NCI-H1105 (cell line): ENCODE measurements at places on chromosomes 3 and 15.

GRCh38 chr3:119557877-119558269, 1.5 kb downstream of the CD80 start:
- no peak for DNase-seq

DNA sequence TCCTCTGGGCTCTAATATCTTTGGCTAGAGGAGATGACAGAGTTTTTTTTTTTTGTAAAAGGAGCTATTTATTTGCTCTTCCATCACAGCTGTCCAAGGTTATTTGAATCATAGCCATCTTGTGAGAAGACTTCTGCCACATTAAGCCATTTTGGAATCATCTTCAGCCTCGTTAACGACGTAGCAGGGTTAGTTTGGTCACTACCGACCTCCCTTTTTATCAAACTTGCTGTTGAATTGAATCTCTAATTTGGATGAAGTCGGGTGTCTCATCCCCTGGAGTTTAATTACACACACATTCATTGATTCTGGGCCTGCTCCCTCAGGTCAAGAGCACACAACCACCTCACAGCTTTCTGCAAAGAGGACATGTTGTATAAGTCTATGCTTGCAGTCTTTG, 238.7 kb downstream of the CPNE4 start:
- no peak for DNase-seq

DNA sequence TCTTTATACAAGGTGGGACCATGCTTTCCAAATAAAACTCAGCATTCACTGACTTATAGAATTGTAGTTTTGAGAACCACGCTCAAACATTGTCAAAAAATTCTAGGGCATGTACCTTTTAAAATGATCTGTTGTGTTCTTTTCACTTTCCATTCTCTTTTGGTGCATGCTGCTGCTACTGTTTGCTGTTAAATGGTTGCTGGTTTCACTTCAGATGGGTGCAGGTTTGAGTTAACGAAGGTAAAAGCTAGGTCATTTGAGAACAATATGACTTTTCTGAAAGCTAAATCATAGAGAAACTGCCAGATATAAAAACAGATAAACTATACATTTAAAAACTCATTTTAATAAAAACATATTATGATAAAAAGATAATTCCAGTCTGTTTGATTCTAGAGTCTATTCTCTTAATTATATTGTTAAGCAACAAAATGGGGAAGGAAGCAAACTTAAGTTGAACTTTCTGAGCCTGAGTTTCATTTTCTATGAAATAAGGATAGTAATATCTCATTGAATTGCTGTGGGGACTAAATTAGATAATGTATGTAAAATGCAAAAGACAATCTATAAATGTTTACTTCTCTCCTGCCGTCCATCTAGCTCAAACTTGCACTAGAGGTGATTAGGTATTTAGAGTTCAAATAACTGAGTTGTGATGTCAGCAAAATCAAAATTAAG, 82.4 kb downstream of the OXSM start:
- DNase-seq, result no peak

DNA sequence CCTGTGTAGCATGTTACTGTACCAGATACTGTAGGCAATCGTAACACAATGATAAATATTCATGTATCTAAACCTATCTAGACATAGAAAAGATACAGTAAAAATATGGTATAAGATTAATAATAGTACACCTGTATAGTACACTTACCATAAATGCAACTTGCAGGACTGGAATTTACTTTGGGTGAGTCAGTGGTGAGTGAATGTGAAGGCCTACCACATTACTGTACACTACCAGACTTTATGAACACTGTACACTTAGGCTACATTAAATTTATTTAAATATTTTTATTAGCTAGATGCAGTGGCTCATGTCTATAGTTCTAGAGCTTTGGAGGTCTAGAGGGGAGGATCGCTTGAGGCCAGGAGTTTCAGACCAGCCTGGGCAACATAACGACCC, 186.6 kb upstream of the ROPN1 start:
- DNase-seq, result no peak

- no peak for DNase-seq
Measured at GRCh38 chr3:183359036-183359435, 69.4 kb downstream of the MCF2L2 start.
